ENCODE measurements at places on chromosomes 7 and 10.

DNA sequence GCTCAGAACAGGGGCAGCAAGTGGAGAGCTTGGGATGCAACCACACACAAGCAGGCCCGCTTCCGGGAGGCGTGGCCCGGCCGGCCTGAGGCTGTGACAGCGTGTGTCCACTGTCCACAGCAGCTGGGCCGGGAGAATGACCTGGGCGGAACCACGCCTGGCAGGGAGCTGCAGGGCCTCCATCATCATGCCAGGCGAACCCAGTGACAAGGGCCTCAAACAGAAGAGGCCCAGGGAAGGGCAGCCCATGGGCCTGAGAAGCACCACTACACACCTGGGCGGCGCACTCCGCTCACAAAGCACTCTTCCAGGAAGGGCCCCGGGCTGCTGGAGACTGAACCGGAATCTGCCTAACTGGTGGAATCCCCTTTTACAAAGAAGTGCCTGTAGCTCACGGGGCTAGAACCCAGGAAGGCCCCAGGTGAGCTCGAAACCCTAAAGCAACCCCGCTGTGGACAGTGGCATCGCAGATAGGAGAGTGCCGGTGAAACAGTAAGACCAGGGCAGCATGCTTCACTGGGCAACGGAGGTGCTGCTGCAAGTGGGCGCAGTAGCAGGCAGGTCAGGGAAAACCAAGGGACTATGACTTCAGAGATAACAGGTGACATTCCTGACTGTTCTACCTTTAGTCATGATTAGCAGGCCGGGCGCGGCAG is 66.0 kb downstream of the MAD1L1 start:
- DNase-seq, result no peak

DNA sequence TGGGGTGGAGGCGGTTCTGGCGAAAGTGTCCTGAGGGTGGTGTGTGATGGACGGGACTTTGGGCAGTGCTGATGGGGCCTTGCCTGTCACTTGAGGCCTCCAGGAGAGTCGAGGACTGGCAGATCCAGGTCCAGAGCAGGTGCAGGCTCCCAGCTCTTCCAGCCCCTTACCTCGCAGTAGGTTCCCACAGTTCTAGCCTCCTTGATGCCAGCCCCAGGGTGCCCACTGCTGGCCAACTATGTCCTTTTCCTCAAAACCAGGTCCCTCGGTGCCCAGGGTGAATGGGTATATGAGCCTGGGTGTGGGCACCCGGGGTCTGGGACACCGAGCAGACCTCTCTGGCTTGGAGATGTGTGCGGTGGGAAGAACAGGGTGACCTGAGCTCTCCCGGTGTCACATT is 8.3 kb downstream of the FAM20C start:
- no peak for DNase-seq

DNA sequence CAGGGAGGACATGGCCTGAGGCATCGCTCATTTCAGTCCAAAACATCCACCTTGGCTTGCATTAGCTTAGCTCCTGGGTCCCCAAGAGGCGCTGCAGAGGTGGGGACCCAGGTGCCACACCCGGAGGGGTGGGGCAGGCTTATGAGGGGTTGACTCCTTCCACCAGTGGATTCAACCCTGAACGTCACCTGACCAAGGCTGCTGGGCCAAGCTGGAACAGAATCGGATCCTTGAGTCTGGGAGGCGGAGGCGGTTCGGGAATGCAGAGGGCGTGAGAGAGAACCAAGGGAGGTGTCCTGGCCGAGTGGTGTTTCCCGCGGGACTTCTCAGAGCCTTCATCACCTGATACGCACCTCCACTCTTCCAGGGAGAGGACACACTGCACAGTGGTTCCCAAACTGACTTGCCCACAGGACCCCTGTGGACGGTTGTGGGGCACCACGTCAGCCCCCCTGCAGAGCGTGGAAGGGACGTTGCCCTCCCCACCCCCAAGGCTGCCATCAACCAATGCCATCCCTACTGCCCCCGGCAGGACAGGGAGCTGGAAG is 4.5 kb upstream of the MICALL2 start:
- DNase-seq, result no peak

- DNase-seq, result no peak
These were observed 61.3 kb downstream of the XPNPEP1 start for GRCh38 chr10:109862041-109862440.

DNA sequence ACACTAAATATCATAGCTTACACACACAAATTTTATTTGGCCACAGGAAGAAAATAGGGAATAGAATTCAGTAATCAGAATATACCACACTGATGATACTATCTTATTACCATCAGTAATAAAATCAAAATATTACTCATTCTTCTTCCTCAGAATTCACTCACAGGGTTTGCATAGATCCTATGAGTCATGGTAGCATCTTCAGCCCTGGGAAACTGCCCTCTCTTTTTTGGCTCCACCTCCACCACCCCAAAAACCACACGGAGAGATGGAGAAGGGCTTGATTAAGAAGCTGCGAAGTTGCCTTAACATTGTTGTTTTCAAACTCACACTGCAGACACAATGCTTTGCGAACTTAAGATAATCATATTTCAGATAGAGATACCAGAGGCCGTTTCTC is 154.1 kb upstream of the AHR start:
- DNase-seq, result peak; percentile 30

GRCh38 chr7:92699966-92700514 is 109.8 kb upstream of the FAM133B start:
- no peak for DNase-seq

DNA sequence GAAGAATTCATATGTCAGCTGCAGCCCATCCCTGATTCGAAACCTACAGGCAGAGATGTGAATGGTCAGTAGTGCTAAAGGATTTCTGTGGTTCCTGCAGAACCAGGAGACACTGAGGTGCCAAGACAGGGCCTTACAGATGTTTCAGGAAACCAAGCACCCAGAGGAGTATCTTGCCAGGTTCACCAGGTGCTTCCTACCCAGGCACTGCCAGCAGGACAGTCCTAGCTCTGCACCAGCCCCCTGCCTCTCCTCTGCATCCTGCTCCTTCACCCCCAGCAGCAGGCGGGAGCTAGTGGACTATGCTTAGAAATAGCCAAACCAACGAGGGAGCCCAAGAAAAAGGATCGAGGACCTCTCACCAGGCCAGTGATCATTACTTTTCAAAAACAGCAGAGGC is 4.2 kb upstream of the IKZF1 start:
- DNase-seq, result no peak

DNA sequence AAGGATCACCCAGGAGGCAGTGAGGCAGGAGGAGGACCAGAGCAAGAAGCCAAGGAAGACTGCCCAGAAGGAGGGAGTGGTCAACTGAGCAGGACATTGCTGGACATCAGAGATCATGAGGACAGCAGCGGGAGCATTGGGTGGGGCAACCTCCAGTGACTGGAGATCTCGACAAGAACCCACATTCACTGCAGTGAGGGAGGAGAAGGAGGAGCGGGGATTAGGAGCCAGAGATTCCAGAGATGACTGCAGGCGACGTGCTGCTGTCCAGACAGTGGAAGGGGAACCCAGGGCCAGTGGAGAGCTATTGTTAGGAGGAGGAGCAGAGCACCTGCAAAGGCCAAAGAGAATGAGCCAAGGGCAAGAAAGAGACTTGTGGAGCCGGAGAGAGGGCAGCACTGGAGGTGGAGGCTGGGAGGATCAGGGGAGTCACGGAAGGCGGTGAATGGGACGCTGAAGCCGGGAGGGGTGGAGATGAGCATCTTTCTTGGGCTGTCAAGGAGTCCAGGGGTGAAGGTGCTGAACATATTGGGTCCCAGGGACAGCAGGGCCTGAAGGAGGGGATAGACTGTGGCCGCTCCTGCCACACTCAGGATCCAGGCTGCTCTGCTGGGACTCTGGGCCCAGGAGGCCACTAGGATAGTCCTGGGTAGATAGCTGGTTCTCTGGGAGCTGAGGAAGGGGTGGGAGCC is 140.1 kb upstream of the UNC5B start:
- no peak for DNase-seq

DNA sequence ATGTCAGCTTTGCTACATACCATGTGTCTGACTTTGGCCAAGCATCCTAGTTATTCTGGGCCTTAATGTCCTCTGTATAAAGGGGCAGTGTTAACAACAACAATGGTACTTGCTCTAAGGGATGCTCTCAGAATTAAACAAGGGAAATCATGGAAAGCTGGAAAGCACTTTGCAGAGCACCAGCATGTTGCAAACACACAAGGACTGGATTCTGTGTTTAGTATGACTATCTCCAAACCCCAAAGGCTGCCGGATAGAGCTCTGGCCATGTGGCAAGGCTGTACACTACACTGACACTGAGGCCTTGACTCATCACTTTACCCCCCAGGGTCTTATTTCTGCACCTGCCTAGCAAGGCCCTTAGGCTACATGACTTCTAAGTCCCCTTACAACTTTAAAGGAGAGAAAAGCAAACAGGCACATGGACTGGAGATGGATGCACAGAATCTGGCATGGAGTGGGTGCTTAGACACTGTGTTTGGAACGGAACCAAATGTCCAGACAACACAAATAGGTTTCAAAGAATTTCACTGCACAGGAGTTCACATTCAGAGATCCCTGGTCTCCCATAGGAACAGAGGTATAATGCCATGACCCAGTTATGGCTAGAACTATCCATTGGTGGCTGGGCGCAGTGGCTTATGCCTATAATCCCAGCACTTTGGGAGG is 74.6 kb downstream of the FAM13C start:
- DNase-seq, result no peak

DNA sequence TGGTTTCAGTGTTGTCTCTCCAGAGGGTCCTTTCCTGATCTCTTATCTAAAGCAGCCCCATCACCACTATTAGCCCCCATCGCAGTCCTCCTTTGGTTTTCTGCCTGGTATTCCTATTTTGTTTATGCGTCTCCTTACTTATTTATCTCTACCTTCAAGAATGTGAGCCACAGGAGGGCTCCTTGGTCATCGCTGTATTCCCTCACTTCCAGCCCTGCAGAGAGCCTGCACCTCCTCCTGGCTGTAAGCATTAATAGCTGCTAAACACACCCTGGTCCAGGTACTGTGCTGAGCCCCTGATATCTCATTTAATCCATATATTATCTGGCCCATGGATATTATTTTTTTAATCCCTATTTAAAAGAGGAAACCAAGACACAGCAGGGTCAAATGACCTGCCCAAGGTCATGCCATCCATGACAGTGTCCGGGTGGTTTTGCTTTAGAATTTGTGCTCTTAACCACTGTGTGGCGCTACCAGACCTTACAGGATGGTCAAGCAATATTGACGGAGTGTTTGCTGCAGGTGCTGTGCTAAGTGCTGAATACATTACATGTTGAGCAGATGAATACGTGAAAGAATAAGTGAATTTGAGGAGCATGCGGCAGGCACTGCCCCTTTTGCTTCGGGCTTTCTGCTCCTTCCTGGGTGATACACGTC is 227.2 kb downstream of the ADAM12 start:
- DNase-seq, result no peak

DNA sequence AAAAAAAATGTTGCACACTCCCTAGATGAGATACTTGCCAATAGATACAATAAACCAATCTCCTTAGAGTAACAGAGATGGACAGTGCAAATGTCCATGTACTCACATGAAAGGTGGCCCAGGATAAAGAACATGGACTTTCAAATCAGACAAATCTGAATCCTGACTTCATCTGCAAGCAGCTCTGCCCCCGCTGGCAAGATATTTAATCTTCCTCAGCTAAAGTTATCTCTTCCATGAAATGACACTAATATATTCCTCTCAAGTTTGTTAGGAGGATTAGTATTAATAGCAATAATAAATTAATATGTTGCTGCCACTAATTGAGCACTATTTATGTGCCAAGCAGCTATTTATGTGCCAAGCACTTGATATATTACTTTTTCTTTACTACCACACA is 148.6 kb upstream of the YAE1 start:
- no peak for DNase-seq

GRCh38 chr10:90968328-90969081 is 47.6 kb upstream of the ANKRD1 start:
- no peak for DNase-seq

- DNase-seq, result no peak
These were observed 138.8 kb downstream of the JCAD start for GRCh38 chr10:29920408-29921070.

GRCh38 chr10:110433740-110434139 is 64.0 kb upstream of the DUSP5 start:
- no peak for DNase-seq

GRCh38 chr7:87810130-87810529 is 66.0 kb downstream of the SLC25A40 start:
- no peak for DNase-seq

- no peak for DNase-seq
These were observed 9.9 kb upstream of the FAM180A start for GRCh38 chr7:135758531-135758932.

GRCh38 chr7:85474234-85474633 is 287.4 kb upstream of the SEMA3D start:
- no peak for DNase-seq

DNA sequence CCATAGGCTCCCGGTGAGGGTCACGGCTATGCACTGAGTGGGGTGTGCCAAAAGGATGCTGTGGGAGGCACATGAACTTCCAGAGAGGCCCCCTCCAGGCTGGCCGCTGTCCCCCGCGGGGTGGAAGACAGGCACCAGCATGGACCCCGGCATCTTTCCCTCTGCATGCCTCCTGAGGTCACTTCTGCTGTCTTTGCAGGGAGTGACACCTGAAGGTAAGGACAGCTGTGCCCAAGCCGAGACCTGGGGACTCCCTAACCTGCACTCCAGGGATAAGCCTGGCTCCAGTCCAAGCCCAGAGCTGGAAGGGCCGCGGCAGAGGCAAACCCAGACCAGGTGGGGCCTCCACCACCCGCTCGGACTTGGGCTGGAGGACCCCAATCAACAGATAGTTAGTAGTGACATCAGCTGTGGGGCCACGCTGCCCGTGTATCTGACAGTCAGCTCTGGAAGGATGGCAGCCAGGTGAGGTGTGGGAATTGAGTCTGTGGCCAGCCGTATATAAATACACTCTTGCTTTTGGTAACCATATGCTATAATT is 340.7 kb upstream of the MKI67 start:
- no peak for DNase-seq

GRCh38 chr7:132336797-132337196 is 239.5 kb downstream of the PLXNA4 start:
- DNase-seq, result no peak

- DNase-seq, result no peak
These were observed 37.2 kb upstream of the CDH23 start for GRCh38 chr10:71359364-71360046.

- no peak for DNase-seq
These were observed 285.4 kb downstream of the SNX13 start for GRCh38 chr7:17654940-17655339.

GRCh38 chr7:81053623-81054022 is 134.8 kb upstream of the SEMA3C start:
- no peak for DNase-seq

DNA sequence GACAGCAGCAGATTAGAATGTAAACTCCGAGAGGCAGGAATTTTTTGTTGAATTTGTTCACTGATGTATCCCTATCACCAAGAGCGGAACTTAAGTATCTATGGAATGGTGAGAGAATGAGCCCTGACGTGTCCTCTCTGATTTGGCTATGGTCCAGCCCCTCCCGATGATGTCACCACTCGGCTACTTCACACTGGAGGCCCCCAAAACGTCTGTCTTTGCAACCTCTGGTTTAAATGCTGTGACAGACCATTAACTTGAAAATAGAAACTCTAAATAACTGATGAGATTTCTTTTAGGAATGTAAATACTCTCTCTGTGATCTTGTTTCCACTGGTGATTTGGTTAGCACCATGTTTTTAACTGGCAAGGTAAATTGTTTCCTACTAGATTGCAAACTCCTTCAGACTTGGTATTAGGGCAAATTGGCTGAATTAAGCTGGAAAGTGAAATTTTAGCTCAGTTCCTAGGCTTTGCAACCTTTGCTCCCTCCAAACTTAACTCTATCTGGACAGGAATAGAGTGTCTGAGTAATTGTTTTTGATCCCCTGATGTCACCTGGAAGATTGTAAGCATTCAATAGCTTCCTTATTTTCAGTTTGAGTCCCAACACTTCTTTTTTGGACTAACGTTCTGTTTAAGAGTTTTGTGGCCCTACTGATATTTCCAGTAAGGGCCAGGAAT is 19.1 kb downstream of the SLC16A12 start:
- no peak for DNase-seq
